Muscle of back (tissue), 13 donors: ENCODE measurements at places on chromosomes 5 and 9.
A peak's percentile ranks its signal among the peaks of the same experiment; 100 is the strongest.

- no peak for DNase-seq
Measured at GRCh38 chr9:96394832-96395496, 11.5 kb upstream of the SLC35D2 start.

GRCh38 chr9:7042124-7042523 lies 284.4 kb downstream of the KDM4C start:
- no peak for DNase-seq

GRCh38 chr5:53827211-53827651 lies 266.8 kb downstream of the NDUFS4 start:
- peak; percentile 52 for DNase-seq

DNA sequence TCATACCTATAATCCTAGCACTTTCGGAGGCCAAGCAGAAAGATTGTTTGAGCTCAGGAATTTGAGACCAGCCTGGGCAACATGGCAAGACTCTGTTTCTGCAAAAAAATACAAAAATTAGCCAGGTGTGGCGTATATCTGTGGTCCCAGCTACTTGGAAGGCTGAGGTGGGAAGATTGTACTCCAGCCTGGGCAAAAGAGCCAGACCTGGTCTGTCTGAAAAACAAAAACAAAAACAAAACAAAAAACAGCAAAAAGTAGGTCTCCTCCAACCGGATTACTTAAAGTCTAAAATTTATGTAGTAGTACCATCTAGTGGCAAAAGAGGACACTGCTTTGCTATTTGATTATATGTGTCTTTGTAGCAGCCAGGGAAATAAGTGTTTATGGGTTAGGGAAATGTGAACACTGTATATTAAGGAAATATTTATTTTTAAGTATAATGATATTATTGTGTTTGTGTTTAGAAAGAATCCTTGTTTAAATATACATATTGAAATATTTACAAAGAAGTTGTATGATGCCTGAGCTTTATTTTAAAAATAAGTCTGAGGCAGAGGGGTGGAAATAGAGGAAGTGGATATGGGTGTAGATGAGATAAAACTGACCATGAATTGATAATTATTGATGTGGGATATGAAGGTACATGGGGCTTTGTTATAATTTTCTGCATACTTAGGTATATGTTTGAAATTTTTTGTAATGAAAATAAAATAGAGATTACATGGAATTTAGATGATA lies 20.0 kb downstream of the APC start:
- peak; percentile 59 for DNase-seq

GRCh38 chr9:132908635-132909034 lies 29.9 kb downstream of the SPACA9 start:
- DNase-seq, result no peak

DNA sequence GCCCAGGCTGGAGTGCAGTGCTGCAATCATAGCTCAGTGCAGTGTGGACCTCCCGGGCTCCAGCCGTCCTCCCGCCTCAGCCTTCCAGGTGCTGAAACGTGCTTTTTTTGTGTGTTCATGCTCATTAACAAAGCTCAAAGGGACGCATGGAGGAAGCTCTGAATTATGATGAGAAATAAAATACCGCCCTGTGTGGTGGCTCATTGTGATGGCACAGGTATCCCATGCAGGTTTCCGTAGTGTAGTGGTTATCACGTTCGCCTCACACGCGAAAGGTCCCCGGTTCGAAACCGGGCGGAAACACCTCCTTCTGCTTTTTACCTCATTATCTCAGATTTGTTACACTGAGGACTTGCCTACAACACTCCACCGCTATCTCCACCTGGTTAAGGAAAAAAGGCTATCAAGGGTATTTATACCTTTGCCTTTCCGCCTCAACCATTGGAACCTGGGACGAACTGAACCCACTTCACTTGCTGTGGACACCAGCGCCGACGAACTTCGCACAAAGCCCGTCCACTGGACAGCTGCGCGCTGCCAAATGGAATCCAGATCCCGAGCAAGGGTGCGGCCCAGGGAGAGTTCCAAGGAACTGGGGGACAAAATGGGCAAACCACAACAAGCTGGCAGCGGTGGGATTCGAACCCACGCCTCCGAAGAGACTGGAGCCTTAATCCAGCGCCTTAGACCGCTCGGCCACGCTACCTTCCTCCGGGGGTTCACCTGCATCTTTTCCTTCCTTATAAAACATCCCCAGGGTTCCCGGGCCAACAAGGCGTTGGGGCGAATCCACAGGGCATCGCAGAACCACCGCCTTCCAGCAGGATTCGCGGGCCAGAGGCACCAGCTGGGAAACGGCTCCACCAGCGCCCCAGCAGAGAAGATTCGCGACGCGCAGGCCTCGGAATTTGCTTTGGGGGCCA lies 26.3 kb downstream of the OR2V2 start:
- DNase-seq, result no peak

- no peak for DNase-seq
Measured at GRCh38 chr5:128522336-128522735, 15.7 kb downstream of the FBN2 start.

DNA sequence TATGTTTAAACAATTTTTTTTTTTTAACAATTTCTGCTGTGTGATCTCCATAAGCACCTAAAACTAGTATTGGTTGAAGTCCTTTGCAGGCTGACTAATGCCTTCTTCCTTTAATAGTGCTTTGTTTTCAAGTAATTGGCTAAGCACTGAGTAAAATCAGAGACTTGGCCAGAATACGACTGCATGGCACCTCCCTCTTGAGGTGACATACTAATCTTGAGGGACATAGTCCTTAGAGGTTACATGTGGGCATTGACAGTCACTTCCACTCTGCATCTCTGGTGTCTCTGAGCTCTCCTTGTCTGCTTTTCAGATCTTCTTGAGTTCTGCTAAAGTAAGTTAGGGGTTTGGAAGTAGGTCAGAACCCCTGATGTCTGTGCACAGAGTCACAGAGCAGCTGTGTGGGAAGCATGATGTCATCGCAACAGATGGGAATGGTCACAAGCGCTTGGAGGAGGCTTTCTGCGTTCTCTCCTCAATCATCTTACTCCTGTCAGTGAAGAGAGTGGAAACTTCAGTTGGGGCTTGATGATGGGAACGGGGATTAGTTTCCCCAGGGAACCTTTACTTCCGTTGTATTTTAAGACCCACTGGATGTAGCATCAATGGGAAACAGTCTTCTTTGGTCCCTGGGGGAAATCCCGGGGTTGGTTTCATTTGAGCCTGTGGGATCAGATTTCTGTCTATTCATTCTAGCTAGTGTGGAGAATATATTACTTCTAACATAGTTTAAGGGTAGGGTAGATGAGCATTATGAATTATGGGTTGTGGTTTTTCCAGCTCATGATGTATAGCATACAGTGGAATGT lies 136.9 kb downstream of the ARHGAP26 start:
- peak; percentile 80 for DNase-seq

- no peak for DNase-seq
Measured at GRCh38 chr9:68872026-68872501, 141.8 kb downstream of the PRKACG start.

DNA sequence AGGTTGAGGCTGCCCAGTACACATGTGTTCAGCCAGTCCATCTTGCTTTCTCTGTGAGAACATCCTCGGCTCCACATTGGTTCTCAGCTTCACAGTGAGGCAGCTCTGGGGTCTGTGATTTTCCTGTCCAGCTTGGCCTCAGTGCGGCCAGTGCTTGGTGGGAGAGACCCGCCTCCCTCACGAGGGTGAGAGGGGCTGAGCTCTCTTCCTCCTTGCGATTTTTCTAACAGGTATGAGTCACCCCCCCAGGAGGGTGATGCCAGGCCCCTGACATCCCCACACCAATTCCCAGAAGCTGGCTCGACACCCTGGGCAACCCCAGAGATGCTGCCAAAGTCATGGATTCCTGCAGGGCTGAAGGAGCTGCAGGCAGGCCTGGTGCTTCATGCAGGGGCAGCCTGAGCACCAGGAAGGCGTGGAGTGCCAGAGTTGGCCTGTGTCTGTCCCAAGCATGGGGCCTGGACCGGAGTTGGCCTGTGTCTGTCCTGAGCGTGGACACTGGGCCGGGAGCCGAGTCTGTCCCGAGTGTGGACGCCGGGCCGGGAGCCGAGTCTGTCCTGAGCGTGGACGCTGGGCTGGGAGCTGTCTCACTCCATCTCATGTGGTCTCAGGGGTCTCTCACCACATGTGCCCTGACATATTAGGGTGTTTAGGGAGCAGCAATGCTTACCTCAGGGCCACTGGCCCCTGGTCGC lies 408.6 kb upstream of the IRX4 start:
- DNase-seq, result no peak

GRCh38 chr9:89434636-89435035 lies 63.3 kb downstream of the SEMA4D start:
- DNase-seq, result no peak

GRCh38 chr5:53944981-53945380 lies 365.4 kb downstream of the ARL15 start:
- no peak for DNase-seq

DNA sequence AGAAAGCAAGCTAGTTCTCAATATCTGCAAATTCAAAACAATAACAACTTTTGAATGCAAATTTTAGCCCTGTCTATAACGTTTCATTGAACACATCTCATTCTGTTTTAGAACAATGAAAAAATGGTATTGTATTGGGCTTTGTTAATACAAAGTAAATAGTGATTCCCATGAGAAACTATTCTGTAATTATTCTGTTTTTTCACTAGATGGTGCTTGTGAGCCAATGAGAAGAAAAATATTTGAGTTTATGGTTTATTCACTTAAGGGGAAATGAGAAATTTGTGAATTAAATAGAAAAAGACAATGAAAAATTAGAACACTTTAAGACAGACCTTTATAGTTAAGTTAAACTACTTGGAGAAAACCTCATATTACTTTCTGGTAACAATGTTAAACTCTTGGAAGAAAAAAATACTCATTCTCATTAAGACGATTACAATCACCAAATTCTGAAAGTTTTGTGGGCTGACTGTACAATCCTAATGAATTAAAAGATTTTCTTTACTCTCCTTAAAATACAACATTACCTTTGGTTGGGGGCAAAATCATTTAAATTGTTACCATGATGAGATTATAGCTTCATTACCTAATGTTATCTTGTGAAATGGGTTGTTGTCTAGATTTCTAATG lies 127.0 kb downstream of the NNT start:
- DNase-seq, result peak; percentile 19

GRCh38 chr9:110984890-110985437 lies 53.3 kb downstream of the LPAR1 start:
- no peak for DNase-seq

GRCh38 chr5:33153831-33154230 lies 286.9 kb upstream of the TARS1 start:
- DNase-seq, result no peak

DNA sequence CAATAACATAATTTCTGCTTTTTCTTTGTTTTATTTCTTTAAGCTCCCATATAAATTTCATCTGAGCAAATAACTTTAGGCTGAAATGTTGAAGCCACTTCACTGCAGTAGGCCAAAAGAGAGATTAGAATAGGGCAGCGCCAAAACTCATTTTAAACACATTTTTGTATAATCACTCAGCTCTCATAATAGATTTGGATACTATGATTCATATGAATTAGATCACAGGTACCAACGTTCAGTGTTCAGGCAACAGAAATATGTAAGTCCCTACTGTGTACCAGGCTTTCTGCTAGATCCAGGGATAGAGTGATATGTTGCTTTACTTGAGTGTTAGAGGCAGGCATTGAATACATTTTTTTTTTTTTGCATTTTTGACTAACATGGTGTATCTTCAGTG lies 370.5 kb downstream of the PTPRD start:
- DNase-seq, result no peak

DNA sequence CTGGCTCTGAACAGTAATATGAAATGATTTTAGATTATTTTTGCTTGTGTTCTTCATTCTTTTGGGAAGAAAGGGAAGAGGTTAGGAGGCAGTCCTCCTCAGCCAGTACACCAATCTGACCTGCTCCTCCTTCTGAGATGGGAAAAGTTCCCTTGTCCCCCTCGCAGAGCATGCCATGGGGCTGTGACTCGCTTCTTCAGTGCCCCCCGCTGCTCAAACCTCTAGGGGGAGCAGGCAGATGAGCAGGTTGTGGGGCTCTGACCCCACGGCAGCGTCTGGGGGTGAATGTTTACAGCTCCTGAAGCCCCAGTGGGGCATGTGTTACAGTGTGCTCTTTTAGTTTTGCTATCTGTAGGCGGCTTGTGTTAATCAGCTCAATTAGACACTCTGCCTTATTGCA lies 50.9 kb upstream of the KLF9 start:
- DNase-seq, result no peak

DNA sequence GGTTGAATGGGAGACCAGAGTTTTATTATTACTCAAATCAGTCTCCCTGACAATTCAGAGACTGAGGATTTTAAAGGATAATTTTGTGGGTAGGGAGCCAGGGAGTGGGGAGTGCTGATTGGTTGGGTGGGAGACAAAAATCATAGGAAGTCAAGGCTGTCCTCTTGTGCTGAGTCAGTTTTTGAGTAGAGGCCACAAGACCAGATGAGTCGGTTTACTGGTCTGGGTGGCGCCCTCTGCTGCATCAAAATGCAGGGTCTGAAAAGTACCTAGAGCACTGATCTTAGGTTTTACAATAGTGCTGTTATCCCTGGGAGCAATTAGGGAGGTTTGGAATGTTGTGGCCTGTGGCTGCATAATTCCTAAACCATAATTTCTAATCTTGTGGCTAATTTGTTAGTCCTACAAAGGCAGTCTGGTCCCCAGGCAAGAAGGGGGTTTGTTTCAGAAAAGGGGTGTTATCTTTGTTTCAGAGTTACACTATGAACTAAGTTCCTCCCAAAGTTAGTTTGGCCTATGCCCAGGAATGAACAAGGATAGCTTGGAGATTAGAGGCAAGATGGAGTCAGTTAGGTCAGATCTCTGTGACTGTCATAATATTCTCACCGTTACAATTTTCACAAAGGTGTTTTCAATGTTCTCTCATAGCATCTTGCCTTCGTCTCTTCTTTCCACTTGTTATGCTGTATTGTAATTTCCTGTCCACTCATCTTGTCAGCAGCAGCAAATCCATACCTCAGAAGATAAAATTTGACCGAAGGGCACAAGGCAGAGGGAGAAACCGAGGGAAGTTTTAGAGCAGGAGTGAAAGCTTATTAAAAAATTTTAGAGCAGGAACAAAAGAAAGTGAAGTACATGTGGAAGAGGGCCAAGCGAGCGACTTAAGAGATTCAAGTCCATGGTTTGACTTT lies 59.2 kb upstream of the CLINT1 start:
- DNase-seq, result peak; percentile 79

DNA sequence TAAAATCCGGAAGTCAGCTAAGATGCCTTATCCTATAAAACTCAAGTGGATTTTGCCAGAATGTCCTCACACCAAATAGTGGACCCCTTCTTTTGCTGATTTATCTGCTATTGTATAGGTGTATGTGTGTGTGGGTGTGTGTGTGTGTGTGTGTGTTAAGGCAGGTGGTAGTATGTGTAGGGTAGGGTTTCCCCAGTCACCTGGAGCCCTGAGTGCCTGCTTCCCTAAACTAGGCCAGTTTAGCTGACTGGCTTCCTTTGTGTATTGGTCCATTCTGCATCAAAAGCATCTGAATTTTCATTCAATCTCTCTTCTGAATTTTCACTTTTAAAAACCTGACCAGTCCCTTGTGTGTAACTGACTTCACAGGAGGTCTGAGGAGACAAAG lies 42.2 kb upstream of the LCP2 start:
- no peak for DNase-seq

- DNase-seq, result no peak
Measured at GRCh38 chr5:149623473-149623872, 42.2 kb downstream of the ARHGEF37 start.
